ENCODE measurements at places on chromosomes 12 and 14.
A peak's percentile ranks its signal among the peaks of the same experiment; 100 is the strongest.

GRCh38 chr12:117875744-117876435, 92.9 kb downstream of the KSR2 start:
- DNase-seq = peak; percentile 86

GRCh38 chr12:70686299-70686698, 49.1 kb upstream of the PTPRB start:
- no peak for DNase-seq

- DNase-seq = no peak
Measured at GRCh38 chr12:104329707-104330532, 26.4 kb downstream of the EID3 start.

DNA sequence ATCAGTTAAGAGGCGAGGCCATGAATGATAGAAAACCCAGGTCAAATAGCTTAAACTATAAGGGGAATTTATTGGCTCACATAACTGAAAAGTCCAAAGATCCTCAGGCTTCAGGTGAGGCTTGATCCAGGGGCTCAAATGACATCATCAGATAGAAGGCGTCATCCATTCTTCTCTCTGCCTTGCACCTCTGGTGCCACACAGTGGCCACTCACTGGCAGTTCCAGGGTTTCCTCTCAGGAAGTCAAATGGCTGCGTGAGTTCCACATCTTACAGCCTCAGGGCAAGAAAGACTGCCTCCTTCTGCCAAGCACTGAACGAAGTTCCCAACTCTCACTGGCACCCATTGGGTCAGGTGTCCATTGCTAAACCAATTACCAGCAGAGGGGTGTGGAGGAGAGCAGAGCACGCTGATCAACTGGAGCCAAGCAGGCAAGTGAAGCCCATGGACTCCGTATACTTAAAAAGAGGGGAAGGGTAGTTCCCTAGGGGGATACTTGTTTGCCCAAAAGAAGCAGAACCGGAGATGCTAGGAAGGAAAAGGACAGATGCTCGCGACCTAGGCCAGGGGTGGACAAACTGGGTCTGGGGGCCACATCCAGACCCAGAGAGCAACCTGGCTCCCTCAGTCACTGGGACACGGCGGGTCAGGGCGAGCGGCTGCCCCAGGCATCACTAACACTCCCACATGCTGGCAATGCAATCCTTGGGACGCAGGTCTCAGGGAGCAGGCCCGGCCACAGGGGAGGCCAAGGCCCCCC, 69.3 kb downstream of the SERPINA3 start:
- peak; percentile 86 for DNase-seq

- DNase-seq = no peak
Measured at GRCh38 chr12:38689195-38689594, 216.2 kb downstream of the CPNE8 start.
